ENCODE measurements at places on chromosomes 5 and 9.

GRCh38 chr5:143196601-143197259 lies 206.8 kb downstream of the NR3C1 start:
- DNase-seq: no peak

GRCh38 chr5:87263498-87263897 lies 4.2 kb upstream of the RASA1 start:
- no peak for DNase-seq

GRCh38 chr5:10474521-10475075 lies 32.9 kb downstream of the ROPN1L start:
- DNase-seq: no peak

GRCh38 chr5:18970000-18970399 lies 1018.0 kb downstream of the CDH18 start:
- no peak for DNase-seq

- no peak for DNase-seq
Observed at GRCh38 chr5:74103131-74104023, 477.4 kb downstream of the ARHGEF28 start.

GRCh38 chr9:134942011-134942787 lies 24.5 kb upstream of the FCN1 start:
- DNase-seq: no peak

GRCh38 chr9:114824110-114824509 lies 18.3 kb upstream of the TNFSF15 start:
- no peak for DNase-seq

GRCh38 chr9:111999319-111999718 lies 102.7 kb downstream of the UGCG start:
- DNase-seq: no peak

- DNase-seq: no peak
Observed at GRCh38 chr9:86352440-86353077, 1.7 kb downstream of the TUT7 start.

DNA sequence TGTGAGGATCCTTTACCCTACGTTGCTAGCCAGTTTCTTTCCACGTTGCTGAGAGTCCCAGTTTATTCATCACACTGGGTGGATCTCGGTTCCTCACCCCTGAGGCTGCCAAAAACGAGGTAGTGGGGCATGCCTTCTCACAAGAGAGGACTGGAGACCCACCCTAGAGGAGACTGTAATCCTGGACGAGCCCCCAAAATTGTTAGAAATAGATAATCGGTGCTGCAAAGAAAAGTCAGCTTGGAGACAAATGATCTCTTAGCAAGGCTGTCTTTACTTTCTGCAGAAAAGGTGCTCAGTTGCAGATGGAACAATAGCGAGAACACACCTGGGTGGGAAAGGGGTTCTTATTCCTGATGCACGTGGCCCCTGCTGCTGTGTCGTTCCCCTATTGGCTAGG lies 101.8 kb downstream of the TMEM167A start:
- DNase-seq: no peak

DNA sequence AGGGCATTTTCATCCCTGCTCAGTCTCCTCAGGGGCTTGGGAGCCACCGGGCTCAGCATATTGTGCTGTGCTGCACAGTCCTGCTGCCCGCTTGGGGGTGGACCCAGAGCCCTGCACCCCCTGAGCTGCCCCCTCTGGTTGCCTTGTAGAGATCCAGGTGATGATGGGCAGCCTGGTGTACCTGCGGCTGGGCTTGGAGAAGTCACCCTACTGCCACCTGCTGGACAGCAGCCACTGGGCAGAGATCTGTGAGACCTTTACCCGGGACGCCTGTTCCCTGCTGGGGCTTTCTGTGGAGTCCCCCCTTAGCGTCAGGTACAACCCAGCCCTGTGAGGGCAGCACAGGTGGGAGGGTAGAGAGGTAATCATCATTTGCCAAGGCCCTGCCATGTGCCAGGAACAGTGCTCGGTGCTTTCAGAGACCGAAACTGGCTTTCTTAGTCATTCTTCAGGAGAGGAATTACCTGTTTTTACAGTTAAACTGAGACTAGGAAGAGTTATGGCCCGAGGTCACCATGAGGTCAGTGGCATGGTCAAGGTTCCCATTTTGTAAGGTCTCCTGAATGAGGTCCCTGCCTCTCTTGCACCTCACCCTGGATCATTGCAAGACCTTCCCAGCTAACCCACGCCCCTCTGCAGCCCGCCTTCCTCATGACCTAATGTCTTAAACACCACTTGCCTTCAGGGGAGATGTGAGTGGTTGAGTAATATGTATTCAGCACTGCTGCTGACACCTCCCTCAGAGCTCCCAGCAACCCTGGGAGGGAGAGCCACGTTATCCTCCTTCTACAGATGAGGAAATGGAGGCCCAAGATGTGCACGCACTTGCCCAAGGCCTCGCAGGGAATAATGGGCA lies 7.5 kb downstream of the NHP2 start:
- no peak for DNase-seq

Data from COLO829 (cell line).